Activated CD4-positive, alpha-beta T cell treated with anti-CD3 and anti-CD28 coated beads, Interleukin-2, amount 50 U/mL, for 4 hours (primary cell): ENCODE measurements at places on chromosomes 13 and 19.

DNA sequence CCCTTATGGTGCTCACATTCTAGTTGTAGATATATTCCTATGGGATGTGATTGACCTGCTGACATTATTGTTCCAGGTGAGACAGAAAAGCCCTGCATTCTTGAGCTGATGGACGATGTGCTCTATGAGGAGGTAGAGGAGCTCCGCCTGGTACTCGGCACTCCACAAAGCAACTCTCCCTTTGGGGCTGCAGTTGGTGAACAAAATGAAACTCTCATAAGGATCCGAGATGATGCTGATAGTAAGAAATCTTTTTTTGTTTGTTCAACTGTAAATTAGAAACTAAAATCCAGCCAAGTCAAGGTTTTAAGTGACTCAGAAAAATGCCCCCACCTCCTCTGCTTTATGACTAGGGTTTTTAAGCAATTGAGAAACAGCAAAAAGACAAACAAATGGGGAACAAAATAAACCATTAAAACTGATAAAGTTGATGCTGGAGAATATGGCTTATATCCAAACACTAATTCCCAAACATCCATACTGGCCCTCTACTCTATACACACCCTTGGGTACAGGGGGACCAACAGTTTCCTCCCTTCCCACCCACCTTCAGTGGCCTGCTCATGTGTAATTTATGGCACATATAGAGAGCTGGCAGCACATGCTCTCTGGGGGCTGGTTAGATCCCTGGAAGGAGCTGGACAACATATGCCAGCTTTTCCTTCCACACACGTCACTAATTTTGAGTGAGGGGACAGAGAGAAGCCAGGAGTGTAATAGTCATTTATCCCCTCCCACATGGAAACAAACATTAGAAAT, 139.6 kb downstream of the STOML3 start:
- no peak for DNase-seq

- DNase-seq: no peak
Measured at GRCh38 chr19:51006406-51006805, 5.0 kb upstream of the KLK8 start.

- no peak for DNase-seq
Measured at GRCh38 chr19:31296741-31297390, 52.4 kb downstream of the TSHZ3 start.

GRCh38 chr13:31913459-31913858, 118.1 kb upstream of the FRY start:
- no peak for DNase-seq

DNA sequence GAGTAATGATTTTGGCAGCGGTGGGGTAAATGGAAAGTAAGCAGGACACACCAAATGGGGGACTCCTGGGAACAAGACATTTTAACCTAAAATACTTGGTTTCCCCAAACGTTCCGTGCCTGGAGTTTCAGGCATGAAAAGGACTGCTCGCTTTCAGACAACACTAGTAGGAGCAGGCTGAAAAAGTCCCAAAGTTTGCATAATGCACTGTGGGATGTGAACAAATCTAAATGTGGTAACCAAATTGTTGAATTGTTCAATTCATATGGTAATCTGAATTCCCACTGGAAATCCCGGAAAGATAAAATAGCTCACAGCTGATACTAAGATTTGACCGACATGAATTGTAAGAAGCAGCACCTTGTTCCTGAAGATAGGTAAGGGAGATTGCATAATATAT, 467.2 kb upstream of the ARGLU1 start:
- no peak for DNase-seq

GRCh38 chr19:10719466-10719961, 1.6 kb downstream of the DNM2 start:
- no peak for DNase-seq

DNA sequence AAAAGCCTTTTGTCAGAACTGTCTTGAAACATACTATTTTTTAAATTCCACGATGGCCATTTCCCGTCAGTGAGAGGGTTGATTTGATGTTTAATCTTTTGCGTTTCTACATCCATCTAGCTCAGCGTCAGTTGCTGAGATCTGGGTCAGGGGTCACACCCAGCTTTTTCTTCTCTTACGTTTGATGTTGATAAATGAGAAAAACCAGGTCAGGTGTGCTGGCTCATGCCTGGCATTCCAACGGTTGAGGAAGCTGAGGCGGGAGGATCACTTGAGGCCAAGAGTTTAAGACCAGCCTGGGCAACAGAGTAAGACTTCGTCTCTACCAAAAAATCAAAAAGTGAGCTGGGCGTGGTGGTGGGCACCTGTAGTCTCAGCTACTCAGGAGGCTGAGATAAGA, 168.9 kb downstream of the PTPRS start:
- no peak for DNase-seq

DNA sequence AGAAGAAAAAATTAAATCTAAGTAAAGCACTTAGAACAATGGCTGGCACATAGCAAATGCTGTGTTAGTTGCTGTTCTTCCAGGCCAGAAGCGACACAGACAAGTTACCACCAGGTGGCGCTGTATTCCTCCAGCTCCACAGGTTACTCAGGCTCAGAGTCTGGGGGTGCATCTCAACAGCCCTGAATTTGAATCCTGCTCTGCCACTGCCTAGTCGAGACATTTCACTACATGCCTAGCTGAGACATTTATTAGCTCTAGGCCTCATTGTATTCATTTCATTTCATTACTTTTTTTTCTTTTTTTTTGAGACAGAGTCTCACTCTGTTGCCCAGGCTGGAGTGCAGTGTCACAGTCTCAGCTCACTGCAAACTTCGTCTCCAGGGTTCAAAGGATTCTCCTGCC, 16.4 kb upstream of the CYP2B6 start:
- peak; percentile 77 for DNase-seq

- no peak for DNase-seq
Measured at GRCh38 chr13:50078895-50079654, 63.8 kb downstream of the KCNRG start.

GRCh38 chr13:106083620-106084350, 451.7 kb downstream of the EFNB2 start:
- no peak for DNase-seq

DNA sequence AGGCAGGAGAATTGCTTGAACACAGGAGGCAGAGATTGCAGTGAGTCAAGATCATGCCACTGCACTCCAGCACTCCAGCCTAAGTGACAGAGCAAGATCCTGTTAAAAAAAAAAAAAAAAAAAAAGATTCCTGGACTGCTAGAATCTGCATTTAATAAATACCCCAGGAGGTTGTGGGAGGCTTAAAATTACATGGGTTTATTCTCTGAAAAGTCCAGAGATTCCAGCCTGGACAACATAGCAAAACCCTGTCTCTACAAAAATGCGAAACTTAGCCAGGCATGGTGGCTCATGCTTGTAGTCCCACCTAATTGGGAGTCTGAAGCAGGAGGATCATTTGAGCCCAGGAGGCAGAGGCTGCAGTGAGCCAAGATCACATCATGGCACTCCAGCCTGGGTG, 9.5 kb upstream of the SLC1A5 start:
- DNase-seq: no peak

DNA sequence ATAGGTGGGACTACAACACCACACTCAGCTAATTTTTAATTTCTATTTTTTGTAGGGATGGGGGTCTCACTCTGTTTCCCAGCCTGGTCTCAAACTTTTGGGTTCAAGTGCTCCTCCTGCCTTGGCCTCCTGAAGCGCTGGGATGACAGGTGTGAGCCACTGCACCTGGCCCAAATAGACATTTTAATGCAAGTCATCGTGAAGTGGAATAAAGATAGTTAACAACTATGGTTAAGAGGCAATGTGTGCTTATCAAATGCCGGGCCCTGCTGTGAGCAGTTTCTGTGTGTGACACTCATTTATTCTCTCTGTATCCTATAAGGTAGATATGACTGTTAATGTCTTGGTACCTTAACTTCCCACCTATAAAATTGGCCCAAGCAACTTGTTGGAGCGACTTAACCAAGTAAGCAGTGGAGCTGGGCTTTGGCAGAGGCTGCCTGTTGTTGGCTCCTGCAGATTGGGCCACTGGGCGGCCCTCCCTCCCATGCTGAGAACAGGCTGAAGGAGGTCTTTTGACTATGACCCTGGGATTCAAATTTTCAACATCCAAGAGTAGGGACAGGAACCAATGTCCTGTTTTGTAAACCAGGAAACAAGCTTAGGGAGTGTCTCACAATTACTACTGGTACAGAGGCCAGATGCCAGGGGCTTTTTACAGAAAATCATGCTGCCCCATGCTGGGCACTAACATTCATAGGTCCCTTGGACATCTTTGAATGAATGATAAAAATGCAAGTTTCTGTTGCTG, 450.7 kb downstream of the TSHZ3 start:
- no peak for DNase-seq

DNA sequence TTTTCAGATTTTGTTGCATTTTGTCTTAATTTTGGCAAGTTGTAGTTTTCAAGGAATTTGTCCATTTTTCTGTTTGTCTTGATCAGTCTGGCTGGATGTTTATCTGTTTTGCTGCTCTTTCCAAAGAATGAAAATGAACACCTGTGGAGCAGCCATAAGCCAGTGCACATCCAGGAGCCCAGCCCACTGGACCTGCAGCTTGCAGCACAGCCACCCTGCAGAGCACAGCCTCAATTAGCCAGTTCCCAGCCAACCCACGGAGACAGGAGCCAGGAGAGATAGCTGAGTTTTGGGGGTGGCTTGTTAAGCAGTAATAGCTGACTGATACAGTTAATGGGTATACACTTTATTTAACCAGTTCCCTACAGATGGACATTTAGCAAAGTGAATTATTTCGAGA, 38.0 kb upstream of the URI1 start:
- DNase-seq: no peak

DNA sequence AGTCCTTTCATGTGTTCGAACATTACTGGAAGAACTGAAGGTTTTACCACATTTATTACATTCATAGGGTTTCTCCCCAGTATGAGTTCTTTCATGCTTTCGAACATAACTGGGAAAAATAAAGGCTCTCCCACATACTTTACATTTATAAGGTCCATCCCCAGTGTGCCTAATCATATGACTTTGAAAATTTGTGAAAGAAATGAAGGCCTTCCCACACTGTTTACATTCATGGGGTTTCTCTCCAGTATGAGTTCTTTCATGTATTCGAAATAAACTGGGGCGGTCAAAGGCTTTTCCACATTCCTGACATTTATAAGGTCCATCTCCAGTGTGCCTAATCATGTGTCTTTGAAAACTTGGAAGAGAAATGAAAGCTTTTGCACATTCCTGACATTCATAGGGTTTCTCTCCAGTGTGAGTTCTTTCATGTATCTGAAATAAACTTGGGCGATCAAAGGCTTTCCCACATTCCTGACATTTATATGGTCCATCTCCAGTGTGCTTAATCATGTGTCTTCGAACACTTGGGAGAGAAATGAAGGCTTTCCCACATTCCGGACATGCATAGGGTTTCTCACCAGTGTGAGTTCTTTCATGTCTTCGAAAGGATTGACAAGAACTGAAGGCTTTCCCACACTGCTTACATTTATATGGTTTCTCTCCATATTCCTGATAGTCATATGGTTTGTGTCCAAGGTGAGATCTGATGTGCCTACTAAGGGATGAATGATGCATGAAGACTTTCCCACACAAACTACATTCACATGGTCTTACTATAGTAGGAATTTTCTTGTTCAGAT, 24.0 kb downstream of the ZNF564 start:
- no peak for DNase-seq

GRCh38 chr19:6576869-6577475, 14.0 kb downstream of the CD70 start:
- DNase-seq: no peak

GRCh38 chr19:35963514-35963913, 27.3 kb downstream of the LRFN3 start:
- DNase-seq: no peak

DNA sequence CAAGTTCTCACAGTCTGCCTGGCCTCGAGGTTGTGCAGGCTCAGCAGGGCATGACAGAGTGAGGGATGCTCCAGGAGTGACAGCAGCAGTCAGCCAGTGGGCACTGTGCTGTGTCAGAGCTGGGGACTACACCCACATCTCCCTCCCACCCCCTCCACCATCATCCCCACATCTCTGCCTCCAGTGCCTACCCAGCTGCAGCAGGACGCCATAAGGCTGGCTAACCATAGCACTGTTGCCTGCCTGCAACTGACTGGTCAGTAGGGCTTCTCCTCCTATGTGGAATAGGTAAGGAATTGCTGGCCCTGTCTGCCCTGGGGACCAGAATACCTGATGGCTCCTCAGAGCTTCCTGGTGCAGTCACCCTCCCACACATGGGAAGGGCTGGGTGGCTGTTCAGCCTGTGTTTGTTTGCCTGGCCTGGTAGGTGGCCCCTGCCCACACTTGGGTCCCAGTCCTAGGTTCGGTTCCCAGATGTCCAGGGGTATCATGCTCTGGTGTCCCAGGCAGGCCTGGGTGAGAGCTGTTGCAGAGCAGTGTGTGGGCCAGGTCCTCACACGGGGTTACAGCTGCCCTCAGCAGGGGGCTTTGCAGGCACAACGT, 15.7 kb downstream of the GPI start:
- no peak for DNase-seq

DNA sequence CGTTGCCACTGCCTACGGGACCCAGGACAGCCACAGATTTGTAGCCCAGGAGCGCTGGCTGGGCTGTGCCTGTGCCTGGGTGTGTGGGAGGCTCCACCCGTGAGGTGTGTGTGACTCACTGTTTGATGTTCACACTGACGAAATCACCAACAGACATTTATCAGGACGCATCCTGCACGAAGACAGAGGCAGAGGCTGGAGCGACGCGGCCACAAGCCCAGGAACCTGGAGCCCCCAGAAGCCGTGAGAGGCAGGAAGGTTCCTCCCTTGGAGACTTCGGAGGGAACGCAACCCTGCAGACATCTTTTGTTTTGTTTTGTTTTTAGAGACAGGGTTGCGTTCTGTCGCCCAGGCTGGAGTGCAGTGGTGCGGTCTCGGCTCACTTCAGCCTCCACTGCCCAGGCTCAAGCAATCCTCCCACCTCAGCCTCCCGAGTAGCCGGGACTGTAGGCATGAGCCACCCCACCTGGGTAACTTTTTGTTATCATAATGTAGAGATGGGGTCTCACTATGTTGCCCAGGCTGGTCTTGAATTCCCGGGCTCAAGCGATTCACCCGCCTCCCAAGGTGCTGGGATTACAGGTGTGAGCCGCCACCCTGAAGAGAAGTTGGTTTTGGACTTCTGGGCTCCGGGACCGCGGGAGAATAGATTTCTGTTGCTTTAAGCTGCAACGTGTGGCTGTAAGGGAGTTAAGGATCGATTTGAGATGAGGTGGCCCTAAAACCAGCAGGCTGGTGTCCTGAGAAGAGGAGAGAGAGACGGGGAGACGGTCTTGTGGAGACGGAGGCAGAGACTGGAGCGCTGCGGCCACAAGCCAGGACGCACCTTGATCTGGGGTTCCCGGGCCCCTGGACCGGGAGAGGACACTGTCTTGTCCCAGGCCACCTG, 24.9 kb upstream of the WDR18 start:
- peak; percentile 29 for DNase-seq

DNA sequence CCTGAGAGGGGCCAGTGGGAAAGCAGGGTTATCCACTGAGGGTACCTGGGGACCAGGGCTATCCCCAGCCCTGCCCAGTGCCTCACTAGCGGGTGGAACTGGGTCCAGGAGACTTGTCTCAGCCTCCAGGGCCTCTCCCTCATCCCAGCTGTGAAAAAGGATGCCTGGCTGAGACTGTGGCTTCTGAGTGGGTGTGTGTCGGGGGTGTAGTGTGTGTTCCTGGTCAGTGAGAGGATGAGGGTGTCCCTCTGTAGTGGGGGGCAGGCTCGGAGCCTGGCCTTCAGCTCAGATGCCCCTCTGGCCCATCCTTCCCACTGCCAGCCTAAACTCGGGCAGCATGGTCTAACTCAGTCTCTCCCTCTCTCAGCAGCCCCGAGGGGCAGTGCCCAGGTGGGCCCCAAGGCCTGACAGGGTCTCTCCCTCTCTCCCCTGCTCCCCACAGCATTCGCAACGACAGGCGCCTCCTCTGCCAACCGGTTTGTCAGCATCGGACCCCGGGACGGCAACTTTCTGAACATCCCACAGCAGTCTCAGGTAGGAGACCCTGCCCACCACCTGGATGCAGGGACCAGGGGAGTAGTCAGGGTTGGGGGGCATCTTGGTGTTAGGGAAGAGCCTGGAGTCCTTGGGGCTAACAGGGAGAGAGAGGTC, 12.7 kb downstream of the LYL1 start:
- DNase-seq: no peak
